ENCODE measurements at places on chromosomes 2 and 18.
A peak's percentile ranks its signal among the peaks of the same experiment; 100 is the strongest.

DNA sequence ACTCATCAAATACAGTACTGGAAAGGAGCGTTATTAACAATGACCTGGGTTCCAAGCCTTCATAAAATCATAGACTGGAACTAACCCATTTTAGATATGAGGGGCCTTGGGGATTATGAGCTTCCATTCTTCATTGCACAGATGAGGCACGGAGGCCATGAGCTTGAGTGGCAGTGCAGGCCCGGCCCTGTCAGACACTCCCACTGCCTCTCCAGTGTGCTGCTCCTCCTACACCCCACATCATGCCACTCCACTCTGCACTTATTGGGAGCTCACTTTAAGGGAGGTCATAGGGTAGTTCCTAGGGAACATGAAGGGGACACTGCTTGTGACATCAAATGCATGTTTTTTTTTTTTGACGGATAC, 77.9 kb downstream of the TSN start:
- DNase-seq: no peak

DNA sequence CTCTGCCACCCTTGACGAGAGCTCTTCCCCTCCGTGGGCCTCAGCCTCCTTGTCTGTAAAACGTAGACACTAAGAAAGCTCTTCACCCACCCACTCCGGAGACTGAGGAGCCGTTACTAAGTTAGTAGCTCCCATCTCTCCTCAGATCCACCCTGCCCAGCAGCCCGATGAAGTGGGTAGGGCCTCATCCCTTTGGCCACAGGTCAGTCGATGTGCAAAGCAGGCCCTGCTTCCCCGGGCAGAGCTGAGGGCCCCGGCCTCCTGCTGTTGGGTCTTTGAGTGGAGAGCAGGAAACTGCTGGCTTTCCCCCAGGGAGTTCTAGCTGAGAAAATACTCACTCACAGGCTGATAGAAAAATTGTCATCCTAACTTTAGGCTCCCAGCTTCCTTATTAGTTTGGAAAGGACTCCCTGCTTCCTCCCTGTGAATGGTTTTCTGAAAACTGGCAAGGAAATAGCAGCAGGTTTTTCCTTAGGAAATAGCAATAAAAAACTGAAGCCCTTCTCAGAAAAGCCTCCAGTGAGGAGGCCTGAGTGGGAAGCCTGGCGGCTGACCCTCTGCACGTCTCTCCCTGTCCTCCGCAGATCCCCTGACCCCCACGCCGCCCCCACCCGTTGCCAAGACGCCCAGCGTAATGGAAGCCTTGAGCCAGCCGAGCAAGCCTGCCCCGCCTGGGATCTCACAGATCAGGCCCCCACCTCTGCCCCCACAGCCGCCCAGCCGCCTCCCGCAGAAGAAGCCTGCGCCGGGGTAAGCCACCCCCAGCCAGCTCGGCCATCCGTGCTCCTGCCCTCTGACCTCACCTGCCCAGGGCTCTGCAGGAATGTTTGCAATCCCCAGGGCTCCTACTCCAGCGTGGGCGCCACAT, 30.2 kb downstream of the ITGB1BP1 start:
- DNase-seq: no peak

DNA sequence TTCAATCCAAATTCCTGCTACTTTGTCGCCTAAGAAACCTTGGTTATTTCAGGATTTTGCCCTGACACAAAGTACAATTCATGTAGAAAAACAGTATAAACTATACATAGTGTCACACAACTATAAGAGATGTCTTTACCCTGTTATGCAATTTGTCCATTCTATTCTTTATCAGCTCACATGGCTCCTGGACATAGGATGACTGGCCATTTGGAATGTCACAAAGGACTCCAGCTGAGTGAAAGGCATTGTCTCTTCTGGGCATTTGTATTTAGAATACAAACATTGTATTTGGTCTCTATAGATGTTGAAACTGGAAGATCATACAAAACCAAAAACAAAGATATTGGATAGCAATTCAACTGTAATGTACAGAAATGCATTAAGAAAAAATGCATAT, 944.6 kb upstream of the LRRTM1 start:
- DNase-seq: no peak

DNA sequence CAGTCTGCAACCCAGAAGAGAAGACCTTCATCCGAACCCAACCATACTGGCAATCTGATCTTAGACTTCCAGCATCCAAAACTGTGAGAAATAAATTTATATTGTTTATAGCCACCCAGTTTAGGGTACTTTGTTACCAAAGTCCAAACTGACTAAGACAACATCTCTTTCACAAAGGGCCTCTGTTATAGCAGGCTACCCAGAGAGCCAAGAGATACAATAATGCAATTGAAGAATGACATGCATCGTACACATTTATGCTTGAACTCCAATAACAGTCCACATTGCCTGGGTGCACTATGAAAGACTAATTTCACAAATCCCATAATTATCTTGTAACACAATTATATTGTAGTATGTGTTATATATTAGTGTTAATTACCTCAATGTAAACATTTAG, 39.1 kb upstream of the ANKRD44 start:
- no peak for DNase-seq

DNA sequence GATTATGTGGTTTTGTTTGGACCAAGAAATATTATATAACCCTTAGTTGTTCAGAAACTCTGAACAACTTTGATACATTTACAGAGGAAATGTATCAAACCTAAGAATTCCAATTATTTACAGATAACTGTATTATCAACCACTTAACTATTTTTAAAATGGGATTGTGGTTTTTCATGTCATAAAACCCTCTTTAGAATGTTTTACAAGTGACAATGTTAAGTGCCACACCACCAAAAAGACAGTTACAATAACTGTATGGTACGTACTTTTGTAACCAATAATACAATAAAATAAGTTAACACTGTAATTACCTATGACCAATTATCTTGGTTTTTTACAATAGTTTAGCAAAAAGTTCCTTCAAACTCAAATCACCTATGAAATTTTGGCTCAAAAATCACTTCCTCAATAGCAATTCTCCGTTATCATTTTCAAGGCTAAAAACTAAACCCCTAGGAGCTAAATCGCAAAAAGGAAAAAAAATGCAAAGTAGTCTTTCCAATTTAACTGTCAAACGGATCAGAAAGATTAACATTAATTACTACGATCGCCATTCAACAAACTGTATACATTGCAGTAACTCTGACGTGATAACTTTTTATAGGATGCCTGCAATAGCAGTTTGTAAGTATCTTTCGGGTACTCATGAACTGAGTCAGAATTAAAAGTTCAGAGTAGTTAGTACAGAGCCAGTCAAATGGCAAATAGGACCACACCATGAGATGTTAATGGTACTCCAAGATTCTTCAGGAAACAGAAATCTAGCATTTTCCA, 1.5 kb downstream of the ROCK1 start:
- no peak for DNase-seq

DNA sequence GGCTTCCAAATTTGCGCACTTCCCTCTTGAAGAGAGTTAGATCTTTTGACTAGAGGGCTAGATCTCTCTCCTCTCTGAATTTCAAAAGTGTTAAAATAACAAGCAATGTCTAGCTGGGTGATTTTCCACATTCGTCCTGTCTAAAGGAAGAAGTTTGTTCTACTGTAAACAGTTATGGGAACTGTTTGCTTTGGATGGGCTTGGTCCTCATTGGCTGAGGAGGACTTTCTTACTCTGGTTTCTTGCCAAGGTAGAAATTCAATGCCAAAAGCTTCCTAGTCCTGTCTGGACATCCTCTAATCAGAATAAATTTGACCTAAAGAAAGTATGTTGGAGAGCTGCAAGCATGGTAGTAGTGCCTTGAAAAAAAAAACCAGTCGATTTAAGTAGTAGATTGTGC, 47.4 kb upstream of the RAPH1 start:
- DNase-seq: peak; percentile 38

DNA sequence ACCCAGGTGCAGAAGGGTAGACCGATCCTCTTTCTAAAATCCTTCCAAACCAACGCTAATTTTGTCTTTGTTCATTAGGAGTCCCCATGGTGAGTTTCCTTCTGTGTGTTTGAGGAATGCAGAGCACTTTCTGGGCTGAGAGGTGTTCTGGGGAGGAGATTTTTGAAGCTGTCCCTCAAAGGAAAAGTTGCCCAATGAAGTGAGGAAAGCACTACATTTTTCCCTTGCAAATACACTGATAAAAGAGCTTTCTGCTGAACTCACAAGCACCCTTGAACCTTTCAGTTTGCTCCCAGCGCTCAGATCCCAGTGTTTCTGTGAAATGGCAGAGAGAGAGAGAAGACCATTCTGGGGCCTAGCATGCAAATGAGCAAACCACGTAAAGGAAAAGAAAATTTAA, 299.6 kb upstream of the FANCL start:
- DNase-seq: no peak

DNA sequence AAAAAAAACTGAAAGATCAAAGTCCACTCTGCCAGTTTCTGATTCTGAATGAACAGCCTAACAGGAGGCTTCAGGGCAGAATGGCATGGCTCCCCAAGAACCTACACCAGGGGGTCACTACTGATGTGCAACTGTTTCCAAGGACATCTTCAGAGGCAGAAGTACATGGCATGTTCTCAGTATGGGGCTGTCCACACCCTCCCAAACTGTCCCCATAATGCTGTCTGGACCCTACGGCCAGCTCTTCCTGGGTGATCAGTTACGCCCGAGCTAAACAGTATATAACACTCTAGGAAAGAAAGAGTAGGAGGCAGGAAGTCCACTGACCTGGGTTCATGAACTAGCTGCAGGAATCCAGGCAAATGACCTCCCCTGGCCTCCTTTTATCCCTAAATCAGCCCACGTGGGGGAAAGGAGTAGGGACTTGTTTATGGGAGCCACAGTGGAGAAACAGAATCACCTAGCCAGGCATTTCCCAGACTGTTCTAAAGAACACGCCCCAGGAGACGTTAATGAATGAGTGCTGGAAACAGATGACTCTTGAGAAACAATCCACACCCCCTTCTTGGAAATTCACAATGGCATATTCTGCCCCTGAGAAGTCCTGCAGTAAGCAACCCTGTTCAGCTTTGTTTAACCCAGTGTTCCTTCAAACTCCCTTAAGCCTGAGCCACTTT, 2.5 kb downstream of the TMBIM1 start:
- DNase-seq: peak; percentile 82

DNA sequence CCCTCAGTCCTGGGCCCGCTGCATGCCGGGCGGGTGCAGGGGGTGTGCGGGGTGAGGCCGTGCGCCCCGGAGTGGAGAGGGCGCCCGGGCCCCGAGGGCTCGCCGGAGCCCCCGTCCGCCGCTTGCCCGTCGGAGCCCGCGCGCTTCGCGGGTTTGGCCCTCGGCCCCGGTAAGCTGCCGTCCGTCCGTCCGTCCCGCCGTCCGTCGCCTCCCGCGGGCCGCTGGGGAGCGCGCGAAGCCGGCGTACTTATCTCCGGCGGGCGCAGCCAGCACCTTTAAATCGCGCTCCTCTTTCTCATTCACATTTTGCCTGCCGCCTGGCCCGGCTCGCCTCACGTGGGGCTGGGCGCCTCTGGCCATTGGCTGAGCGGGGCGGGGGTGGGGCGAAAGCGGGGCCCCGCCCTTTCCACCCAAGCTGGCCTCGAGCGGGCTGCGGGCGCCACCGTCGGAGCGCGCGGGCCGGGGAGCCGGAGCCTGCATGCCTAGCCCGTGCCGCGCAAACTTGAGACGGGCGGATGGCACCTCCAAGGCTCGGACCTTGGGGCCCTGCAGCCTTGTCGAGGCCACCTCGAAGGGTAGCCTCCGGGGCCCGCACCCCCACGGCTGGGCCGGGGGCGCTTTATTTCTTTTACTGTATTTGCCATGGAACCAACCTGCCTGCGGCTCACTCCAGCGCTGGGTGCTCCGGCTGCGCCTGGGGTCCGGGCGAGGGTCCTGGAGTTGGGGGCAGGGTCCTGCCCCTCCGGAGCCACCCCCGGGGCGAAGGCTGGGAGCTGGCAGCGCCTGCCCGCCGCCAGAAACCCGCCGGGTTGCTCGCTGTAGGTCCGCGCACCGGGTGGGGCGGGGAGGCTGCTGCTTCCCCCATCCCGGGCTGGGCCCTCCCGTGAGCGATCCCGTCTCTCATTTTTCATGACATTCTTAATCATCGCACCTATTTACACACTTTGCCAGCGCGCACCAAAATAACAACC, at the start of gene GBX2:
GBX2 (minus strand) TSS at position 277 of the 971 bp plus-strand sequence. CDS start 415 bp downstream, outside the sequence.
- DNase-seq: peak; percentile 35

GRCh38 chr2:98663511-98664090, 55.2 kb downstream of the UNC50 start:
- DNase-seq: no peak

DNA sequence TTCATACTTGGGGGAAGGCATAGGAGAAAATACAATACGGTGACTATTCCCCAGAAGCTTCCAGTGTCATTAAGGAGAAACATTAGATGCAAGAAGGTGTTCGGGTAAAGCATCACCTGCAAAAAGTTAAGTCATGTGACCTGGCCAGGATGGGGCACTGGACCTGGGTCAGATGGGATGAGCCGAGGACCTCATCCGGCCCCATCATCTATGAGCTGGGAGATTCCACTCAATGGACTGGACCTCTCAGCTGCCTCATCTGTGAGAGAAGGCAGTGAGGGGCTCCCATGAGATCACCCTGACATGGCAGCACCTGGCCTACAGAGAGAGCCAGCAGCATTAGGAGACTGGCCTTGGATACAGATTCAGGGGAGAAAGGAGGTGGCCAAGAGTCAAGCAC, 111.4 kb upstream of the TEX51 start:
- DNase-seq: no peak

- peak; percentile 99 for DNase-seq
Measured at GRCh38 chr2:46645681-46646162, 166.4 kb downstream of the TMEM247 start.

- DNase-seq: no peak
Measured at GRCh38 chr18:8439055-8439454, 170.2 kb upstream of the RAB12 start.

GRCh38 chr2:99431587-99432275, 58.1 kb downstream of the REV1 start:
- DNase-seq: no peak

GRCh38 chr2:234853729-234854128, 98.1 kb upstream of the SH3BP4 start:
- no peak for DNase-seq

- no peak for DNase-seq
Measured at GRCh38 chr2:170404846-170405245, 226.9 kb downstream of the MYO3B start.

Data from bronchial epithelial cell (primary cell).